ENCODE measurements at places on chromosomes 7 and 10.

DNA sequence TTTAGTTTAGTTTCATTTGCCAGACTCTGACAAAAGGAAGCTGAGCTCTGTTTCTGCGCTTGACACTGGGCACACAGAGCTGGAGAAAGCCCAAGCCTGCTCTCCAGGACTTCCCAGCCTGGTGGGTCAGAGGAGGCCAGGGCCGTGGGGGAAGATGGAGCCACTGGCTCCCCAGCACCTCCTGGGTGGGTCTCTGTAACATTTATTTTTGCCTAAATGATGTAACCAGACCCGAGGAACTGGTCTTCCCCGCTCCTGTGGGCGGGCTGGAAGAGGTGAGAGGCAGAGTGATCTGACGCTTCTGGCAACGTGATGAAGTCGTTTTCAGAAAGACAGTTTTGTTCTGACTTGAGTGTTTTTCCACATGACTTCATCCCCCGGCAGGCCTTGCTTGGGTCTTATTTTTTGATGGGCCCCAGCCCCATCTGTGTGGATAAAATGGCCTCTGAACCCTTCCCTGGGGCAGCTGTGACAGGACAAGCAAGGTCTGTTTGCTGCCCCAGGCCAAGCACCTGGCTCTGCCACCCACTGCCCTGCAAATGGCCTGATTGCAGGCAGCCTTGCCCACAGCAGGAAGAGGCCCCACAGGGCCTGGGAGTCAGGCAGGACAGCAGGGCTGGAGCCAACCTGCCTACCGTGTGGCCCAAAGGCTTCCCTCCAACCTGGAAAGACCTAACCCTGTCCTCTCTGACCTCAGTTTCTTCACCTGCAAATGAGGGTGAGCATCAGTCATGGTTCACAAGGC is 304.9 kb upstream of the ZMIZ1 start:
- DNase-seq: no peak

DNA sequence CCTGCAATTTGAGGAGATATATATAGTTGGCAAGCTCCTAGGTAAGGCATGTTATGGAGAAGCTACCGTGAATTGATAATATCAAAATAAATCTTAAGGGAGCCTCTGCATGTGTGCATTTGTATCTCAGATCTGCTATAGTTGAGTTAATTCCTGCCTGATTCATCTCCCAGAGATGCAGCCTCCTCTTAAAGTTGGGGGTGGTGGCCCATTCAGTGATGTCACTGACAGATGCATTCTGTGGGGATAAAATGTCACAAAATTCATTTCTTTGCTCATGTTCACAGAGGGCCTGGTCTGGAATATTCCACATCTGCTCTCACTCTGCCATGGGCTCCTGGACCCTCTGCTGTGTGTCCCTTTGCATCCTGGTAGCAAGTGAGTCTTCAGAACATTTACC is 185.8 kb upstream of the PRSS1 start:
- DNase-seq: no peak

DNA sequence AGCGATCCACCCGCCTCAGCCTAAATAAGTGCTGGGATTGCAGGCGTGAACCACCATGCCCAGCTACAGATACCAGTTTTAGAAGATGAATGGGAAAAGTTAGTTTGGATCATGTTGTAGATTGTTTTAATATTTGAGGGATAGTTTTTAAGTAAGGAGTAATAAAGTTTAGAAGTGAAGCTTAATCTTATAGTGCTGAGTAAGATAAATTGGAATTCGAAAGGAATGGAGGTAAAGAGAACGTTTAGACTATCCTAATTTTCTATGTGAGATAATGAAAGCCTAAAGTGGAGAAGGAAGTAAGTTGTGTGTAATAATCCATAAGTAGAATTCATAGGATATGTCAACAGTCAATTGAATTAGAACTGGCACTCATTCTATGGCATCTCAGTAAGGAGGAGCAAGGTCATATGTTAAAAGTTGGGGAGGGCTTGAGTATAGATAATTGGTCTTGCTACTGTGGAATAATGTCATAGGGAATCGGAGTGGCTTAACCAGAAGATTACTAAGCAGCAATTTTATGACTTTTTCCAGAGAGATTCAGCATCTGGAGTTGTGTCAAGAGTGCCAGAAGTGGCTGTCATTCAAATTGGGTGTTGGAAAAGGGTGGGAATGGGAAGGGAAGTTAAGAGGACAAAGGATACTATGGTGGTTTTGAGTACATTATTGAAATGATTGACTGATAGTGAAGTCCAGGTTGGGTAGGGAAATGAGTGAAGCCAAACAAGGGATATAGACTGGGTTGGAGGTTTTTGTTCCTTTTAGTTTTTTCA is 12.1 kb downstream of the TAX1BP1 start:
- no peak for DNase-seq

DNA sequence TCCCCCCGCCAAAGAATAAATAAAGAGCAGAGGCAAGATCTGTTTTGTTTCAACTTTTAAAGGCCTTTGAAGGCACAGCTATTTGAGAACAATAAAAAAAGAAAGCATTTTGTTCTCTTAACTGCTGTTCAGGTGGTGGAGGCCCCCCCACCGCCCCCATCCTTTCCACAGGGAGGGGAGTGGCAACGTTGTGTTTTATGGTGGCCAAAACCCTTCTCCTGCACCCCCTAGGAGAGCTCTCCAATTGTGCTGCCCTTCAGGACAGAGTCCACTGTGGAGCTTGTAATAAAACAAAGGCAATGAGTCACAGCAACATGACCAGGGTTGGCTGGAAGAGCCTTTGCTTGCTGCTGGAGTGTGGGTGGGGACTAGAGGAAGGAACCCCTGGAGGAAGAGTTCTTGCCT is 987.9 kb downstream of the KCNMA1 start:
- DNase-seq: no peak

GRCh38 chr7:158529181-158530096 is 58.2 kb downstream of the PTPRN2 start:
- DNase-seq: peak; percentile 3

DNA sequence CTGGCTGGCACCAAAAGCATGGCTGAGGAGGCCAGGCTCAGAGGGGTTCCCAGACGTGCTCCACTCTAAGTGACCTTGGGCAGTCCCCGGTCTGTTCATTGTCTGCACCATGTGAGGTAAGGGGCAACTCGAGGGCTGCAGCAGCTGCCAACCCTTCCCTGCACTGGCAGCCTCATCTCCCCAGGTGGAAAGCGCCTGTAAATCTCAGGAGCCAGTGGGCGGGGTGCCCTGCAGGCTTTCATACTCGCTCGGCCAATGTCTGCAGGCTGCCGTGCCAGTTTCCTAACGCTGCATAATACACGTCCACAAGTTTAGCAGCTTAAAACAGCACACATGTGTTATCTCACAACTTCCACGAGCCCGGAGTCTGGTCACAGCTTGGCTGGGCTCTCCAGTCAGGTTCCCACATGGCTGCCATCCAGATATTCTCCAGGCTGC is 12.6 kb upstream of the GDF10 start:
- DNase-seq: peak; percentile 45

GRCh38 chr10:121687095-121687813 is 89.0 kb upstream of the FGFR2 start:
- DNase-seq: no peak

GRCh38 chr10:124428207-124428777 is 9.6 kb upstream of the OAT start:
- DNase-seq: no peak

GRCh38 chr10:8053446-8054243 is 843 bp upstream of the GATA3 start:
- DNase-seq: peak; percentile 93

DNA sequence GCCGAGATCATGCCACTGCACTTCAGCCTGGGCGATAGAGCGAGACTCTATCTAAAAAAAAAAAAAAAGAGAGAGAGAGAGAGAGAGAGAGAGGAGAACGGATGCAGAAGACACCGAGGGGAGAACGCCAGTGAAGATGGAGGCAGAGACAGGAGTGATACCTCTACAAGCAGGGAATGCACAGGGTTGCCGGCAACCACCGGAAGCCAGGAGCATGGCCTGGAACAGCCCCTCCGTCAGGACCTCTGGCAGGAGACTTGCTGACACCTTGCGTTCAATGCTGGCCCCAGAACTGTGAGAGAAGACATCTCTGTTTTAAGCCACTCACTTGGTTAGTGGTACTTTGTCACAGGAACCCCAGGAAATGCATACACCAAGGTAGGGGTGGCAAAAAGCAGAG is 38.1 kb upstream of the DUSP5 start:
- DNase-seq: no peak
